ENCODE measurements at places on chromosomes 16 and 17. TPM values are rescaled to one million over a fixed set of nuclear protein-coding genes. Genes with fewer than 3 reads are reported as not detected.

The LYRM1 gene
- total RNA-seq: 22.8 TPM

The TK1 gene
- 144 TPM for total RNA-seq

The MRM1 gene
- 26.4 TPM for total RNA-seq

The TMEM100 gene
- not detected for total RNA-seq

The FUS gene
- total RNA-seq: 817 TPM

The UMOD gene
- total RNA-seq: not detected

The OR1A1 gene
- total RNA-seq: not detected

The TMEM235 gene
- not detected for total RNA-seq

The ADAD2 gene
- 1.5 TPM for total RNA-seq

The MPV17L gene
- 0.21 TPM for total RNA-seq

The CDH15 gene
- total RNA-seq: not detected

The ABCC11 gene
- 0.14 TPM for total RNA-seq

Data from activated naive CD8-positive, alpha-beta T cell treated with anti-CD3 and anti-CD28 coated beads for 36 hours (primary cell).